ENCODE measurements at places on chromosomes 16 and 17.

- DNase-seq = no peak
These were observed 175.2 kb downstream of the CPPED1 start for GRCh38 chr16:12628536-12628935.

DNA sequence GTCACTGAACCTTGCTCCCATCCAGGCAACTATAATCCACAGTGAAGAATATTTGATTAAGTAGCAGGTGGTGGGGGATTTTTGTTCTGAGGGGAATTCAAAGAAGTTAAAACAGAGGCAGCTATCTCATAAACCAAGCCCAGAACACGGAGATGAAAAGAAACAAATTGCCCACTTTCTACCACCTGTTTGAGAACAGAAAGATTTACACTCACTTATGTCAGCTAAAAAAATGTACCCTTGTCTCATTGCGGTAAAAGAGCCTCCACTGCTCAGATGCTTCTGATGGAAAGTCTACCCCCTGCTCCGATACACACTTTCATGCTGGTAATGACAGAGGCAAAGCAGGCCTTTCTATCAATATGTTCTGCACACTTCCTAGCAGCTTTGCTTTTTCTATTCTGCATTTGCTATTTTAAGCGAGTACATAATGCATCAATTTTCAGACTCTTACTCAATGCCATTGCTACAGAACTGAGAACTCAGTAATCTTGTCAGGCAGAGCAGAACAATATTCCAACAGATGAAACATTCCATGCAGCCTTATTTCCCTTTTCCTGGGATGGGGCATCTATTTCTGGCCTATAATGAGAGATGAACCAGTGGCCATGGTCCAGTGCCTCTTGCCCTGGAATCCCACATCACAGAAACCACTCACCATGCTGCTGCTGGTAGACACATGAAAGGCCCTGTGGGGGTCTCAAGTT, 29.0 kb downstream of the CDK5R1 start:
- no peak for DNase-seq

GRCh38 chr17:66459811-66460270, 157.4 kb downstream of the PRKCA start:
- peak; percentile 75 for DNase-seq

DNA sequence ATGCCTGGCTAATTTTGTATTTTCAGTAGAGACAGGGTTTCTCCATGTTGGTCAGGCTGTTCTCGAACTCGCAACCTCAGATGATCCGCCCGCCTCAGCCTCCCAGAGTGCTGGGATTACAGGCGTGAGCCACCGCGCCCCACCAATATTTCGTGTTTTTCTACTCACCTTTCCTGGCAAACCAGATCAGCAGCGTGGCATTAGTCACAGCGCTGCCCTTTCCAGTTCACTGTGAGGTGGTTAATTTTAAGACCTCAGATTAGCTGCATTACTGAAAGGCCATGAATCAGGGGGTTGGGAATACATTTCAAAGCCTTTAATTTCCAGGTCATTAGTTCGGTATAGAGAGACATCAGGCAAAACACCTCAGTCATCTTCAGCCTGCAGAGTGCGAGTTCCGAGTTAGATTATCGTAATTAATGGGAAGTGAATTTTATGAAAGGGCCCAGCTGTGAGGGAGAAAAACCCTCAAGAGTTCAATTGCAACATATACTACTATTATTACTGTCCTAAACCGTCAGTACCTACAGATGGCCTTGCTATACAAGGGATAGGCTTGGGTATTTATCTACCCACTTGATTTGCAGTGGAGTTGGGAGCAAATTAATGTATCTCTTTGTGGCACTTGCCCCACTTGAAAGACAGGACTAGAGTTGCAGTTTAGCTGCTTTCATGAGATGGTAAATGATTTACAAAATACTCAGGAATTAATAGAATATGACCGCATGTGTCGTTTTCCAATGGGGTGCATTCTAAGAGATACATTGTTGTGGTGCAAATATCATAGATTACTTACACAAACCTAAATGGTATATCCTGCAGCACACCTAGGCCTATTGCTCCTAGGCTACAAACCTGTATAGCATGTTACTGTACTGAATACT, 2.1 kb upstream of the USP32 start:
- DNase-seq = no peak

- DNase-seq = peak; percentile 51
These were observed at the start of gene RPTOR for GRCh38 chr17:80544655-80545498. Gene RPTOR, plus strand, starts transcription at chr17:80544838. Its CDS starts 792 bp downstream, at chr17:80545630.

DNA sequence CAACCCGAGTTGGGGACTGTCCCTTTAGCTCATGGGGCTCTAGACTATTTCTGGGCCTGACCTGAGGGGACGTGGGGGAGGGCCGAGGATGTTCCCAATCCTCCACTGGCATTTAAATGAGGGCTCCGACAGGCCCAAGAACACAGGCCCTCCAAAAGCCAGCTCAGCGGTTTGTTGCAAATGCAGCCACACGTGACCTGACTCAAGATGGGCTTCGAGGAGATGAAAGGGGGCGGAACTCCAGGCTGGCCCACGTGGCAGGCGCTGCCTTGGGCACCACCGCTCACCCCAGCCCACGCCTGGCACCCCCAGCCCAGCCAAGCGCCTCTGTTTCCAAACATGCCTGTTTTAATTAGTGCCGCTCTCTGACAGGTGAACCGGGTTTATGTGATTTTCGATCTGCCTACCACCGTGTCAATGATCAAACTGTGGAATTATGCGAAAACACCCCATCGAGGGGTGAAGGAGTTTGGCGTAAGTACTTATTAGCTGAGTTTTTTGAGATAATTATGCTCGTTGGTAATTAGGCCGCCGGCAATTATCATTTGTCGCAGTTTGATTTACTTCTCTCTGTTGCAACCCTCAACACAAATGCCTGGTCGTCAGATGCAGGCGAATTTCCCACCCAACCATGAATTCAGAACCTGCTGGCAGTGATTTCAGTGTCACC, 226.7 kb downstream of the KATNIP start:
- DNase-seq = no peak

GRCh38 chr16:2810651-2811050, 6.4 kb upstream of the PRSS21 start:
- no peak for DNase-seq

- DNase-seq = no peak
These were observed 14.9 kb upstream of the STAT3 start for GRCh38 chr17:42403150-42403549.

- DNase-seq = no peak
These were observed 62.5 kb downstream of the RPH3AL start for GRCh38 chr17:290121-290521.

DNA sequence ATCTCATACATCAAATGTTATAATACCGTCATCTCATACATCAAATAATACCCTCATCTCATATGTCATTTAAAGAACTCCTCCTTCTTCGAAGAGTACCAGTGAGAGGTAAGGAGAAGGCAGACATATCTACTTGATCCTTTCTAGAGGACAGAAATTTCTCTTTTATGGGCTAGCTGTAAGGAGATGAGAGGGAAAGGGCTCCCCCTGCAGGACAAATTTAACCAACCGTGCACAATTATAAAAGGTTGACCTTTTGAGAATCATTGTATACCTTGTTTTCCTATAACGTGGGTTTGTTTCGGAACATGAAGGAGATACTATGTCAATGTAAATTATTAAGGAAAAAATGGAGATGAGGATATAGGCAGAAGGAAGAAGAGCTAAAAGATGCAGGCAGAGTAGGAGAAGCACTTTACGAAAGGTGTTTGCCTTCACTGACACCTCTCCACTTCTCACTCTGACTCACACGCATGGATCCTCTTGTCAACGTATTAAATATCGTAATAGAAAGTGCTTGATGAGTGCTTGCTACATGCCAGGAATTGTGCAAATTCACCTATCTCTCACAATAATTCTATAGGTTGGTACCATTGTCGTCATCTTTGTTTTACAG, 465.9 kb upstream of the ERCC4 start:
- DNase-seq = no peak

- DNase-seq = no peak
These were observed 3.6 kb downstream of the ZNF267 start for GRCh38 chr16:31876951-31877828.

GRCh38 chr17:43354371-43354770, 44.4 kb upstream of the ARL4D start:
- no peak for DNase-seq

GRCh38 chr17:80244871-80245509, 15.7 kb upstream of the RNF213 start:
- no peak for DNase-seq

GRCh38 chr16:83310816-83311215, 497.0 kb upstream of the HSBP1 start:
- DNase-seq = no peak

GRCh38 chr16:16025214-16025968, 76.0 kb downstream of the ABCC1 start:
- no peak for DNase-seq

- no peak for DNase-seq
These were observed 42.3 kb downstream of the JPH3 start for GRCh38 chr16:87644596-87644995.

DNA sequence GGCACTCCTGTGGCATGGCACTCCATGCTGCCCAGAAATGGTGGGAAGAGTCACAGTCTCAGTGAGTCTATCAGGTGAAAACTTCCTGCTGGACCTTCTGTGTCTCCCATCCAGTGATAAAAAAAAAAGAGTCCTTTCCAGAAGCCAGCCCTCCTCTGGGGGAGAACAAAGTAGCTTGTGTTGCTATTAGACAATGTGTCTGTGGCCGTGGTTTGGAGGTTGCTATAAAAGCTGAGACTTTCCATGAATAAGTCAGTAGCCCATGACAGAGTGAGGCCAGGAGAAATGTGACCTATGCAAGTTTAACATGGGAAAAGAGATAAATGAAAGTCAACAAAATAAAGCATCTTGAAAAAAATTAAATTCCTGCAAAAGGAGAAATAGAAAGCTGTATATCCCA, 250.7 kb upstream of the MON1B start:
- no peak for DNase-seq

GRCh38 chr17:66415366-66416206, 113.2 kb downstream of the PRKCA start:
- no peak for DNase-seq

DNA sequence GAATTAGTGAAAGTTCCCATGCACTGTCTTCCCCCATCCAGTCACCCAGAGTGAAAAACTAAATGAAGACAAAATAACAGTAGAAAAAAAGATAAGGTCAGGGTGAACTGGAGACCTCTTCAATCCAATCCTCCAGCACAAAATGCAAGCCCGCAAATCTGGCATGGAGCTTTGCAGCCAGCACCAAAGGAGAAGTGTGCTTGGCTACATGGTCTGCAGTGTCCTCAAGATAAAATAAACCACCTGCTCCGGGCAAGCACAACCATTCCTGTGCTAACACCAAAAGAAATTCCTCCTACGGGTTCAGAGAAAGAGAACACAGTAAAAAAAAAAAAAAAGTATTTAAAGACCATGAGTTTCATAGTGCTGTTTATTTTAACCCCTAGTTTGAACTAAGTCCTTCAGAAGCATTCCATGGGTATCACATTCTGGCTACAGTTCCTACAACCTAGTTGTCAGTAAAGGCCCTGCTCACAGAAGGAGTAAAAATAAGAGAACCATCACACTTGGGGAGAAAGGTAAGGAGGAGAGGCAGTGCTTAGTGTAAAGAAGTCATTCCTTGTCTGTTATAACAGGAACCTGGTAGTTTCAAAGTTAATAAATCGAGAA, 109.1 kb downstream of the GAS7 start:
- no peak for DNase-seq

- no peak for DNase-seq
These were observed 176.5 kb upstream of the MON1B start for GRCh38 chr16:77014441-77014840.

Data from HS-27A (cell line).